ENCODE measurements at places on chromosomes 4 and X.
A peak's percentile ranks its signal among the peaks of the same experiment; 100 is the strongest.

- DNase-seq: no peak
Observed at GRCh38 chr4:53855581-53856250, 208.7 kb downstream of the CHIC2 start.

GRCh38 chr4:83785891-83786290, 250.0 kb downstream of the GPAT3 start:
- no peak for DNase-seq

DNA sequence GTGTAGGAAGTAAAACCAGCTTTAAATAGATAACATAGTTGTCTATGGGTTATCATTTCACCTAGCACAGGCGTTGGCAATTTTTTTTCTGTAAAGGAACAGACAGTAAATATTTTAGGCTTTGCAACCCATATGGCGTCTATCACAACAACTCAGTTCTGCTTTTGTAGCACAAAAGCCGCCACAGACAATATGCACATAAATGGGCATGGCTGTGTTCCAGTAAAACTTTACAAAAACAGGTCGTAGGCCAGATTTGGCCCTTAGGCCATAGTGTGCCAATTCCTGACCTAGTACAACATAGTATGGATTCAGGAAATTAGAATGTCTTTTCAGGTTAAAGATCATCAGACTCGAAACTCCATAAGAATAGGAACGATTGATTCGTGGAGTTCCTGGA, 265.3 kb upstream of the GK2 start:
- DNase-seq: no peak

GRCh38 chr4:45453258-45453853, 670.5 kb downstream of the GABRG1 start:
- DNase-seq: no peak

GRCh38 chrX:39492497-39493162, 605.1 kb downstream of the BCOR start:
- DNase-seq: no peak

DNA sequence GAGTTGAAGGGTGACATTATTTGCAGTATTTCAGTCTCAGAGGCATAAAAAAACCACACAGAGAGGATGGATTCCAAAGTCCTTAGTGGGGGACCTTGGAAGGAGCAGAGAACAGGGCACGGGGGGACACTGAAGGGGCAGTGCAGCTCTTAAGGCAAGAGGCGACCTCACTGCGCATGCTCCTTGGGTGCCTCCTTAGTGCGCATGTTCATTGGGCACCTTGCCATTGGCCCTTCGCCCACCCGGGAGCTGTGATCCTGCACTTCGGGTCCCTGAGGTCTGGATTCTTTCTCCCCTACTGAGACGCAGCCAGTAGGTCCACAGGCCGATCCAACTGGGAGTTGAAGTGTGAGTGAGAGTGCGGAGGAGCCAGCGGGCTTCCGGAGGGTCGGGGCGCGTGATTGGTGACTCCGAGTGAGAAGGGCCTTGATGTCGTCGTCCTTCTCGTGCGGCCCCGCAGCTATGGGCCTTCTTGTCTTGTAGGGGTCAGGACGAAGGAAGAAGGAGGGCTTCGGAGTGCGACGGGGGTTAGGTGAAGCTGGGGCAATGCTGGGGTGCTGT, at the start of gene XAGE5:
XAGE5 (plus strand) TSS at position 223 of the 561 bp plus-strand sequence. CDS start 1,280 bp downstream, outside the sequence.
- DNase-seq: no peak

DNA sequence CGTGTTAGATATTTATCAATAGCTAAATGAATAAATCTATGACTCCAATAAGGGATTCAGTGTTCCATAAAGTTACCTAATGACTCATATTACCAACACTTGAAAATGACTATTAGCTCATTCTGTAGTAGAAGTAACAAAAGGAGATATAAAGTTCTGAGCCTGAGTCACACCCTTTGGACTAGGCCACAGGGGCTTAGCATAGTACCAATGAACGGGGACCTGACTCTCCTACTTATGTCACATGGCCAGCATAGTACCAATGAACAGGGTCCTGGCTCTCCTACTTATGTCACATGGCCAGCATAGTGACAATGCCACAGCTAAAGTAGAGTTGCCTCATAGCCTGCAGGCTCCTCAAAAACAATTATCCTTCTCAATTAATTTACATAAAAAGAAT, 43.7 kb downstream of the MAGEB16 start:
- no peak for DNase-seq

GRCh38 chr4:182448281-182449151, 205.3 kb downstream of the TENM3 start:
- DNase-seq: peak; percentile 42

- no peak for DNase-seq
Observed at GRCh38 chr4:109969919-109970318, 57.2 kb downstream of the EGF start.

DNA sequence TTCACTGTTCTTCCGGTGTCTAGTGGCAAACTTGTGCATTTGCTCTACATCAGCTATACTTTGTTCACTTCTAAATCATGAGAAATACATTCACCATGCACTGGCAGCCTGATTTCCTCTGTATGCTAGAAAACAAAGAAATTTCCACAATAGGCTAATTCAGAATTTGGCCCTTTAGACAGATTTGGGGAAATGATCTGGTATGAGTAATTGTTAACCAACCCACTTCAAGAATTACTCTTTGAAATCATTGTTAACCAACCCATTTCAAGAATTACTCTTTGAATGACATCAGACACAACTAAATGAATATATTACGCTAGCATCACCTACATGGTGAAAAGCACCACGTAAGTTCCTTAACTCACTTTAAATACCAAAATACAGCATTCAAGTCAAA, 14.6 kb downstream of the APBB2 start:
- DNase-seq: no peak

DNA sequence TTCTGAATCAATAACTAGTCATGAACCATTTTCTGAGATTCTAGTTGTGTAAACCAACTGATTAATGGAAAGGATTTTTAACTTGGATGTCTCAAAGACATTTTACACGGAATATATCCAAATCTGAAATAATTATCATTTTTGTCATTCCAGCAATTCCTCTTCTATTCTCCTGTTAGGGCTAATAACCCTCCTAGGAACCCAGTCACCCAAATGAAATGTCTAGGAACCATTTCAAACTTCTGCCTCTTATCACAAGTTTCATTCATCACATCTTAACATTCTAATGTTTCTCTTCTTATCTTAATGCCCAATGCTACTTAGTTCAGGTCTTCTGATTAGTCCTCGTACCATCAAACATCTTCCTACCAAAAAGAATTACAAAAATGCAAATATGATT, 639.8 kb downstream of the DMD start:
- no peak for DNase-seq

- no peak for DNase-seq
Observed at GRCh38 chrX:65476564-65476963, 58.0 kb downstream of the LAS1L start.

DNA sequence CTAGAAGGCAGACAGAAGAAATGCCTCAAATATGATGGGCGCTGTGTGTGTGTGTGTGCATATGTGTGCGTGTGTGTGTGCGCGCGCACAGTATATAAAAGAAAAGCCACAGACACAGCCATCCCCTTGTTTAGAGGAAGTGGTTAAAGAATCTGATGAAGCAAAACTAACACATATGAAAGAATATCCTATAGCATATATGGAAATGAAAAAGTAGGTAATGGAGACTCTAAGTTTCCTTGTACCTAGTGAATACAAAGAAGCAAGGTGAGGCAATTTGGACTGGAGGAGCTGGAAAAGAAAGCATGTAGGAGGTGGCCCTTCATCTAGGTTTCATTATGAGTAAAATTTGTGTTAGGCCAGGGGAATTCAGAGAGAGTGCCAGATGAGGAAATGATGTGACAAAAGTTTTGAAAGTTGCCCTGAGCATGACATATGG, 58.6 kb upstream of the MCF2 start:
- no peak for DNase-seq

DNA sequence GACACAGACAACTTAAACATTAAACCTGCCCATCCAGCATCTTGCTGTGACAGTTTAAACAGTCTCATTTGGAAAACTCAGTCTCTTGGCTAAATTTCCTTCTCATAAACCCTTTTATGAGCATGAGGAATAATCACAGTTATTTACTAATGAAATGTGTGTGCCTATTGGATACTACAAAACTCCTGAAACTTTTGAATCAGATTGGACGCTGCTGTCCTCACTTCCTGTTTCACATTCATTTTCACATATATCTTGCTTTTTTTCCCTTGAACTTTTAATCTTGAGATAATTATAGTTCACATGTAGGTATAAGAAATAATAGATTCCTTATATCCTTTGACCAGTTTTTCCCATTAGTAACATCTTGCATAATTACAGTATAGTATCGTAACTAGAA, 111.7 kb downstream of the CDKL5 start:
- no peak for DNase-seq

DNA sequence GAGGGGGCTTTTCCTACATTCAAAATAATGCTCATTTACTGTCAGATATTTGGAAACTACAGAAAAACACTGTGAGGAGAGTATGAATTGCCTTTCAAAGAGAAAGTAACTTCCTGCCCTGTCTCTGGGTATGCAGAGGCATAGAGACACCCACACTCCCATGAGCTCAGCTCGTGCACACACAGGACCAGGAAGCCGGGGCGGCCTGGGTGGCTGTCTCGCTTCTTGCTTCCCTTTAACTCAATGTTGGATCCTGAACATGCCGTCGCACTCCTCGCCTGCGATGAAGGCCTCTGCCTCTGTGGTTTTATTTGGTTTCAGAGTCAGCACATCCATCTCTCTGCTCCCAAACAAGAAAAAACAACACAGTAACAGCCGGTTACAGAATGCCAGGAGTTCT, 40.1 kb upstream of the GPR78 start:
- DNase-seq: no peak

- peak; percentile 87 for DNase-seq
Observed at GRCh38 chr4:158722917-158723793, at the start of gene PPID. Gene PPID, minus strand, starts transcription at chr4:158723396. Its CDS starts 108 bp downstream, at chr4:158723288.

- no peak for DNase-seq
Observed at GRCh38 chrX:36867143-36867542, 141.0 kb upstream of the FAM47C start.

GRCh38 chr4:147539959-147540358, 59.1 kb downstream of the EDNRA start:
- DNase-seq: no peak

- DNase-seq: no peak
Observed at GRCh38 chrX:13257223-13258051, 62.4 kb downstream of the ATXN3L start.

DNA sequence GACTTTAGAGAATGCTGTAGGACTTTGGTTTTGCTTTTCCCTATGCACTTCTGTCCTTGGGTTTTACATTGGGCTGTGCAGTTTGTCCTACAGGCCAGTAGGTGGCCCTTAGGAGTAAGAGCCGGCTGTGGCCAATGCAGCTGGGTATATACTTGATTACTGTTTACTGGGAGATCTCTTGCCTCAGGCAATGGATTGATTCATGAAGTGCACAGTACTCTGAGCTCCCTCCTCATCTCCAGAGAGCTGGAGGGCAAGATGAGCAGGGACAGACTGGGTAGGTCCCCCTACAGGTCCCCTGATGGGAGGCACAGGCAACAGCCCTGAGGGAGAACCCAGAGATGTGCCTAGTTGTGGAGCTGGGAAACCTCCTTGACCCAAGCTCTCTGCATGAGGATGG, 103.8 kb upstream of the QRFPR start:
- DNase-seq: no peak

GRCh38 chr4:86586160-86586572, 7.9 kb upstream of the PTPN13 start:
- no peak for DNase-seq

DNA sequence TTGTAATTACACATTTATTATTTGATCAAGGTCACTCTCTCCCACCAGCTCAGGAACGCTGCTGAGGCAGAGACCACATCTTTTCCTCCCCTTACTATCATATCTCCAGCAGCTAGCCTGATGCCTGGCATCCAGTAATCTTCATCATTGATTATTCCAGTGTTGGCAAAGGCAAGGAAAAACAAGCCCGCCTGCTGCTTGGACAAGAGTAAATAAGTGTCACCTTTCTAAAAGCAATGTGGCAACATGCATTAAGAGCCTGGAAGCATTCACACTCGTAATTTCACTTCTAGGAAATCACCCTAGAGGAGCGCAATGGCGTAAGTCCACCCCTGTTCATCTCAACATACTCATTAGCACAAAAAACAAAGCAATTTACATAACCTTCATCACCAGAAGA, 54.8 kb downstream of the APLN start:
- no peak for DNase-seq

GRCh38 chr4:124527364-124527763, 185.2 kb downstream of the ANKRD50 start:
- no peak for DNase-seq

- DNase-seq: no peak
Observed at GRCh38 chr4:156685308-156685707, 286.3 kb downstream of the PDGFC start.

GRCh38 chr4:122700178-122700725, 32.3 kb upstream of the BBS12 start:
- no peak for DNase-seq

GRCh38 chr4:122635205-122635604, 14.3 kb upstream of the IL21 start:
- no peak for DNase-seq

DNA sequence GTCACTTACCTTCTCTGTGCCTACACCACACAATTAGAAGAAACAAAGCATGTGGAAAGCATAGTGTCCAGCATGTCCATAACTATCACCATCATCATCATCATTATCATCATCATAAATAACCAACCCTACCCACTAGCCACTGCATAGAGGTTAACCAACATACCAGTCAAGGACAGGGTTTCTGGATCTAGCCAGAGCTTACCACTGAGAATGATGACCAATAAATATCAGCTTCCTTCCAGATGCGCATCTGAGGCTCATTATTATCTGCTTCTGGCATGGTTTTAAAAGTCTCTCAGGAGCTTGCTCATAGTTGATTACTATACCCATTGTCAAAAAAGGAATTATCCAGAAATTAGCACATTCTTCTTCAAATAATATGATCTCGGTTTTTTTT, 25.5 kb upstream of the MYOZ2 start:
- no peak for DNase-seq

DNA sequence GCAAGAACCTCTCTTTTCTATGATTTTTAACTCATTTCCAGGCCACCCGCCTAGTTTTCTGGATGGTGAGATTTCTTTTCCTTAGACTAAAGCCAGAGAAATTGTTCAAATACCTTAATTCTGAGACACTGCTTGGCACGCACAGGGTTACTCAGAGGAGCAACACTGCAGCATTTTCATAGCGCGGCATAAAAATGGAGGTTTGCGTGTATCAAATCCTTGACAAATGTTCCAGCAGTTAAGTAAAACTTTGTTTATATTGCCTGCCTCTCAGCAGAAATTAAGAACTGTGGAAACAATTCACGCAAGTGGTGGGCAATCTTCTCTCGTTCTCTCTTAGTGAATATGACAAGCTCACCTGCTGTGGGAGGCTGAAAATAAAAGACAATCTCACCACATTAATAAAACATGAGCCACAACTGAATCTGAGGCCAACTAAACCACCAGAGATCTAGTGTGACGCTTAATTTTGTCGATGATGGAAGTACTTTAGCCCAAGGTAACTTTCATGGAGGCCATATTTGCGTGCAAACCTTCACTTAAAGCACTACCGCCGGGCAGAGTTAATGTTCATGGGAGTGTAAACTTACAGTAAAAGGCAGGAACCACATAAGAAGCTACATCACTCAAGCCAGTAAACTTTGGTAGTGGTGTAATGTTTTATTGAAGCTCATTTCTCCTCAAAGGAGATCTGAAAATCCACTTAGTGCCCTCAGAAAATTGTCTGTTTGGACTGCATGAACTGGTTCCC, 894.8 kb upstream of the EPHA5 start:
- no peak for DNase-seq

- no peak for DNase-seq
Observed at GRCh38 chr4:79046016-79046592, 106.9 kb upstream of the PAQR3 start.

- no peak for DNase-seq
Observed at GRCh38 chrX:68751372-68751771, 77.4 kb upstream of the EFNB1 start.
